ENCODE measurements at places on chromosomes 11 and 22.

DNA sequence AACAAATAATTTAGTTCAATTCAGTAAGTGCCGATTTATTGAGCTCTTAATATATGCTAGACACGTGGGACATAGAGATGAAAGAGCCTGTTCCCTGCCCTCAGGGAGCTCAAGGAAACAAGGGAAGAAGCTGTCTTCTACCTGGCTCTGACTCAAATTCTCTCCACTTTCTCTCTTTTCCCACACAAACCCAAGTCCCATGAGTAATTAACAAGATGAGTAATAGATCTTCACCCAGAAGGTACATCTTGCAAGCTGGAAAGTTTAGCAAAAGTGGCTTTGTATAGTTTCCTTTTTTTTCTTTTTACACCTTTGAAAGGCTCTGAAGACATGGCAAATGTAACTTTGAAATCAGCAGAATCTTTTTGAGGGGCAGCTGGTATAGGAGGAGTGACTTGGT, 48.2 kb upstream of the CHST1 start:
- DNase-seq, result no peak

DNA sequence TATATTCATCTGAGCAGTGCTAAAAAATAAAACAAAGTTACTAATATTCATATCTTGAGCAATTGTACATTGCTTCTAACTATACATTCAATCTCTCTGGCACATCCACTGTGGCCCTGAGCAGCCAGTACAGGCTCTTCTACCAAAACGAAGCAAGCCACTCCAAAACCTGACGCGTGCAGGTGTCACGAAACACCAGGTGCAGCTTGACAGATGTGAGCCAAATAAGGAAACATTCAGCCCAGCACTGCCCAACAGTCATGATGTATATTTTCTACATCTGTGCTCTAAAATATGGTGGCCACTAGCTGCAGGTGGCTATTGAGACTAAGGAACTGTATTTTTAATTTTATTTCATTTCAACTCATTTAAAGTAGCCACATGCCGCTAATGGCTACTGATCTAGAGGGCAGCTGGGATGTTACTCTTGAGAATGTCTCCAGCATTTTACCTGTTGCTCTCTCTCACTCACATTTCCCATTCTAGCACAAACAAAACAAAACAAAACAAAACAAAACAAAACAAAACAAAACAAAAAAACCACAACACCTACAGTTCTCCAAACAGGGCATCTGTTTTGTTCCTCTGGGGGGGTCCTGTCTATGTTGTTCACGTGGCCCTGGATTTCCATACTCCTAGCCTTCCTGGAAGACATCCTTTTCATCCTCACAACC, 77.7 kb downstream of the LARGE1 start:
- no peak for DNase-seq

GRCh38 chr11:66315921-66316811, 678 bp downstream of the CD248 start:
- DNase-seq, result no peak

DNA sequence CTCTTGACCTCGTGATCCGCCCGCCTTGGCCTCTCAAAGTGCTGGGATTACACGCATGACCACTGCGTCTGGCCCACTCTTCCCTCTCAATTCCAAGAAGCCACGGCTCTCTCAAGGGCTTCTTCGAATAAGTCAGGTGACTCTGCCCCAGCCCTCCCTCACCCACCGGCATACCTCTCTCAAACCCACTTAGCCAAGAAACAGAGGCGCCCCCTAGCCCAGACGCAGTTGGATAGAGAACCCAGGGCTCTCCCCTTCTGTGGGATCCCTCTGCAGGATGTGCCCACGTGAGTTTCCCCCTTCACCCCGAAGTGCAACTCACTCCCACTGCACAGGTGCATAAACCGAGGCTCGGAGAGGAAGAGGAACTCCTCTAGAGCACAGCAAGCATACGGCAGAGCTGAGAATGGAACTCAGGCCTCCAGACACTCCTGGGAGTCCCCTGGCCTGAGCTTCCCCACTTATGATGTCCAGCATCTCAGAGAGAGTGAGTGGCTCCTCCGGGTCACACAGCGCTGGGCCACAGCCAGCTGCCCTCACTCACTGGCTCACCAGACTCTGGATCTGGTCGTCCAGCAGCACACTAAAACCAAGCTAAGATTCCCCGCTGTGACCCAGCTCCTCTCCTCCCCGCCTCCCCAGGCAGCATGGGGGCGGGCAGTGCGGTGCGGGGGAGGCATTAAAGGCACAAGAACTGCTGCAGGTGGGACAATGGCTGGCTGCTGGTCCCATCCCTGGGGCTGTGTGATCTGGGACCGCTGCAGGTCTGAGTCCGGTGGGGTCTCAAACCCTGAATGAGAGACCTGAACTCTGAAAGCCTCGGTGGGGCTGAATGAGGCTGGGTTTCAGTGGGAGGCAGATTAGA, 16.8 kb upstream of the RGL4 start:
- no peak for DNase-seq

- DNase-seq, result no peak
Measured at GRCh38 chr11:115497303-115497702, 6.9 kb downstream of the CADM1 start.

DNA sequence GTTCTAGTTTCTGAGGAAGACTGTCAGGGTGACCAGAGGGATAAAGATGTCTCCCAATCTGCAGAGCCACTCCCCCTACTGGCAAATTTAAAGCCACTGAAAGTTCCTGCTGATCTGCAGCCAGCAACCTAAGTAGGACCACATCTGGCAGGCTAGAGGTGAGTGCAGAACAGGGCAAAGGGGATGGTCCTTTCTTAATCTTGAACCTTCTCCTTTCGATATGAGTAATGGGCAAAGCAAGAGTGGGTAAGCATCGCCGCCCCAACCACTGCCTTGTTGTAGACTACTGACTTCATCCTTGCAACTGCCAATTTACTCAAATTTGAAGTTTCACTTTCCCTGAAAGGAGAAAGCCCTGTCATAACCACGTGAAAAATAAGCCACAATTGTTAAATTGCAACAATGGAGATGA, 30.7 kb downstream of the SCUBE2 start:
- DNase-seq, result no peak

- DNase-seq, result no peak
Measured at GRCh38 chr11:84543367-84544159, 1083.6 kb downstream of the DLG2 start.

GRCh38 chr11:102191832-102192231, 81.6 kb downstream of the YAP1 start:
- DNase-seq, result no peak

DNA sequence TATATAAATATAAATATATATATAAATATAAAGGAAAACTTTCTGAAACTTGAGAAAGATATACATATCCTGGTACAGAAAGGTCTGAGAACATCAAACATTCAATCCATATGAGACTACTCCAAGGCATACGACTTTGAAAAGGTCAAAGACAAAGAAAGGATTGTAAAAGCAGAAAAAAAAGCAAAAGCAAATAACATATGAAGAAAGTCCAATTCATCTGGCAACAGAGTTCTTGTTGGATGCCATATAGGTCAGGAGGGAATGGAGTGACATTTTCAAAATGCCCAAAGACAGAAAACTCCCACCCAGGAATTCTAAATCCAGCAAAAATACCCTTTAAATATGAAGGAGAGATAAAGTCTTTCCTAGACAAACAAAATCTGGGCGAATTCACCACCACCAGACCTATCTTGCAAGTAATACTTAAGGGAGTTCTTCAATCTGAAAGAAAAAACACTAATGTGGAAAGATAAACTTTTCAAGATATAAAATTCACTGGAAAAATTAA, 42.3 kb upstream of the MRPL17 start:
- no peak for DNase-seq

DNA sequence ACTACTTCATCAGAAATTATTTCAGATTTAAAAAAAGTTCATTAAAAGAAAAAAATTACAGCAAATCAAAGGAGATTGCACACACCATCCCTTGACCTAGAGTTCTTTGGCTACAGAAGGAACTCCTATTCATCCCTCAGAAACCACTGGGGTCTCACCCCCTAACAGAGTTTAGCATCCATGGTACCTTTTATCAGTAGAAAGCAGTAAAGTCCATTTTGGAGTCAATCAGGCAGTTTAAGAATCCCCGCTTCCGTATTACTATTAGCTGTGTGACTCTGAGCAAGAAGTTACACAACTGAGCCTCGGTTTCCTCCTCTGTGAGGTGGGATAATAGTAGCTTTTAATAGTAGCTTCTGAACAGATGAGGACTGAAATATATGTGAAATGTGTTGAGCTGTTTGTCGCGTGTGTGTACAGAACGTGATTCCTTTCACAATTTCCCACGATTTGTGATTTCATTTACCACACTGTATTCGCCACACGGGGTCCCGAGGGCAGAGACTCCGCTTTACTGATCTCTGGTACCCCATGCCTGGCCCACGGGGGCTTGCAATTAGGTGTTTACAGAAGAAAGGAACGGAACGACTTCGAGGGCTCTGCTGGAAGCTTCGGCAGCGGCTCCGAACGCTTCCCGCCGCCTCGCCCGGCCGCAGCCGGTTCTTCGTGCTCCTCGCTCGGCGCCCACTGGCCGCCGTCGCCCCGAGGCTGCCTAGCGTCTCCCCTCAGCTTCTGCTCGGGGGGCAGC, 72.5 kb upstream of the ZBED5 start:
- DNase-seq, result no peak

DNA sequence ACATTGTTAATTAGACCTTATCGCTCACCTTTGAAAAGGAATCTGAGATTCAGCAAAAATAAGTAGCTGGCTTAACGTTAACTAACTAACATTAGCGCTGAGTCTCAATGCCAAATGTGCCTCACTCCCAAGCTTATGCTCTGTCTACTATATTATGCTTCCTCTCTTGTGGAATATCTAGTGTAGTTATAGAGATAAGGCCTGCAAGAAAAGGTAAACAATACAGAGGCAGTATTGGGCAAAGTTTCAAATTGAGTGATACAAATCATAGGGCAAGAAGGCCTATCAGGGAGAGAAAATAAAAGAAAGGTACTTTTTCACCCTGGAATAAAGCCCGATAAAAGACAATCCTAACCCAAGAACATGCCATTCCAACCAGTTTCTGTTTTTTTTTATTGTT, 61.6 kb upstream of the SLC17A6 start:
- no peak for DNase-seq

DNA sequence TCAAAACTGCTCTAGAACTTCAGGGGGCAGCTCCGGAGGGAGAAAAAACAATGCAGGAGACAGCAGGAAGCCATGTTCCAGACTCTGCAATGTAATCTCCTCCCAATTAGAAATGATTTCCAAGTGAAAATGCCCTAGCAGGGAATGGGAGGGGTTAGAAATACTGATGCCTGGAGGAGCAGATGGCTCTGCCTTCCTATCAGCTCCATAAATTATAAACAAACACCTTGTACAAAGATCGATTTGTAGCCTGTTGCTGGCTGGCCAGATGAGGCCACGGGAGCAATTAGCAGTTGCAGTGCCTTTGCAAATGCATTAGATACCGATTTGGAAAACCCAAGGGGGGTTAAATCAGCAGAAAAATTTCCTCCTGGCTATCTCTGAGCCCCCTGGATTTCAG, 46.6 kb upstream of the CHRM4 start:
- DNase-seq, result no peak

DNA sequence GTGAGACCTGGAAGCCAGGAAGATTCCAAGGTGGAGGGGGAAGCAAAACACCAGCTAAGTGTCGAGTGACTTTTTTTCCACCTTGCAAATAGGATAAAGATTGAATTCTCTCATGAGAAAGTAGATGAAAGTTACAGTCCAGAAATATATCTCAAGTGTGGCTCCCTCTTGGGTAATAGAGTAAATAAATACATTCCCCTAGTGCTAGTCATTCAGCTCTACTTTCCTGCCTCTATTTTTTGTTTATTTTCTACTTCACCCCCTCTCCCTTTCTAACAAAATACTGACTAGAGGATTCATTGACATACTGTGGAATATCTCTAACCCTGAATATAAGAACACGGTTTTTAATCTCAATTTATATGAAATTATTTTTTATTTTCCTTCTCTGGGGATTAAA, 19.2 kb upstream of the OOSP4B start:
- DNase-seq, result no peak

DNA sequence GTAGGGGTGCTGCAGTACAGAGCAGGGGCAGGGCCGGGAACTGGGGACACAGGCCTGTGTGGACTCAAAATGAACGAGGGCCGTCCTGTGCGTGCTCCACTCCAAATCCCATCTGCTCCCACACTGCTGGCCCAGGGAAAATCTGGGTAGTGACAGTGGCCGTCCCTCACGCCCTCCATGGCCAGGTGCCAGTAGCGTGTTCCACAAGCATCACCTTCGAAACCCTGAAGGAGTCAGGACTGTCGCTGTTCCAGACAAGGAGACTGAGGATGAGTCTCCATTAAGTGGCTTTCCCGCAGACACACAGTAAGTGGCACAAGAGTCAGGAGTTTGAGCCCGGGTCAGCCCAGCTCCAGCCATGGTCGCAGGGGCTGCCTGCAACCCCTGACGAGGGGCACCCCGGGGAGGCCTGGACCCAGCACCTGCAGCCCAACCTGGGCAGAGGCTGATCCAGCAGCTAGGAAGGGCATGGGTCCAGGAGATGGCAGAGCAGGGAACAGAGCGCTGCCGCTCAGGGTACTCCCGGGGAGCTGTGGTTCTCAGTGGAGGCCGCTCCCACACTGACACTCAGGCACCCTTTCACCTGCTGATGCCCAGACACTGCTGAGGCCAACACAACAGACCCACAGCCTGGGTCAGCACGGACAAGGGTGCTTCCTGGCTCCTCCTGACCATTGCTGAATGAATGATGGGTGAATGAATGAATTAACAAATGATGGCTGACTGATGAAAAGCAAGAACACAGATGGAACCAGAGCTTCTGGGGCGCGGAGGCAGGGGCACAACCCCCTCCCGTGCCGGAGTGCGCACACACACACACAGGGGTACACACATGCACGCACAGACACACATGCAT, 35.3 kb downstream of the IGF2 start:
- DNase-seq, result no peak

GRCh38 chr11:14132312-14132711, 169.8 kb downstream of the SPON1 start:
- DNase-seq, result no peak

- no peak for DNase-seq
Measured at GRCh38 chr11:19447150-19447566, 206.4 kb upstream of the E2F8 start.

DNA sequence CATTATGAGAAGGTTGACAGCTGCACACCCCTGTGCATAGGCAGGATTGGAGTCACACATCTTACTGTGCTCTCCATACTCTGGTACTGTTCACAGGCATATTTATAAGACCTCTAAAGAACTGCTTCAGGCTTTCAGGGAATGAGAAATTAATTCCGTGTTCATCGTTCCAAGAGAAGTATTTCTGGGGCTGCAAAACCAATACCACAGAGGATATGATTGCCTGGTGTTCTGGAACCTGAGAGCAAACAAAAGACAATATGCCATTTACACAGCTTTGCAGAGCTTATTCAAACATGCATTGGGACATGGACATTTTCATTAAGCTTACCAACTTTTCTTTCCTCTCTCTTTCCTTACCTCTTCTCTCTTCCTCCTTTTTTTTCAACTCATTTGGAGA, 388.7 kb downstream of the NTM start:
- no peak for DNase-seq

Data from activated gamma-delta T cell treated with anti-CD3 and anti-CD28 coated beads, Interleukin-2, amount 50 U/mL, for 16 hours (primary cell).